ENCODE measurements at places on chromosomes 11 and 22.

- peak; percentile 16 for DNase-seq
Measured at GRCh38 chr11:46895821-46896220, 22.5 kb downstream of the LRP4 start.

GRCh38 chr11:95435628-95436353 lies 204.8 kb upstream of the SESN3 start:
- no peak for DNase-seq

- DNase-seq, result peak; percentile 95
Measured at GRCh38 chr11:75563978-75564552, 2.0 kb downstream of the SERPINH1 start.

DNA sequence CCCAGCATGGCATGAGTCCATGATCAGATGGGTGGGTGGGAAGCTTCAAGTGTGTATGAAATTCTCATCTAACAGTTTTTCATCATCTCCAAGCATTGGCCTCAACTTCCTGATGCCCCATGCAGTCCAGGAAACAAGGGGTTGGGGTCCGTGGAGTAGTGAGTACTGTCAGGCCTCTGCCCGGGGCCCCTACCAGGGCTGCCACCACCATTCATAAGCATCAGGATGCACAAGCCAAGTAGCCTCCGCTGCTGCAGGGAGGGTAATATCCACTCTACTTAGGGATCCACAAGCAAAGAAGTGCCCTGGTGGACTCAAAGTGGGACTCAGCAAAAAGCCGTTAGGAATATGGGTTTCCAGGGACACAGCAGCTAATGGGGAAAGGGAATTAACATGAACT lies 49.3 kb downstream of the KCNC1 start:
- DNase-seq, result no peak

GRCh38 chr22:50271519-50271970 lies 1.4 kb upstream of the MAPK11 start:
- DNase-seq, result peak; percentile 88

DNA sequence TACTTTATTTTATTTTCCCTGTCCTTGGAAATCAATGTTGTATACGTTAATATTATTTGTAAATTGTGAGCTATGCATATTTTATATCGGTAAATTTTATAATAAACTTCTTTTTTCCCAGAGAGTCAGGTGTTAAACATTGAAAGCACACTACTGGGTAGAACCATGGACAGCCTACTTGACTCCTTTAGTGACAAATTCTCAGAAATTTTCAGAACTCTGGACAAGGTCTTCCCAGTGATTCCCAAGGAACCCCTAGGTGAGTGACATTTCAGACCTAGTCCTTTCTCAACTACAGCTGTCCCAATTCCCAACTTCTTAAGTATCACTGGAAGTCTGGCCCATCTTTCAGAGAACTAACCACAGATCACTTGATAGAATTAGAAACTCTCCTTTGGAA lies 107.2 kb downstream of the RCN1 start:
- no peak for DNase-seq

- no peak for DNase-seq
Measured at GRCh38 chr11:71118671-71119250, 133.6 kb downstream of the SHANK2 start.

GRCh38 chr11:99419991-99420390 lies 399.2 kb downstream of the CNTN5 start:
- no peak for DNase-seq

- DNase-seq, result peak; percentile 90
Measured at GRCh38 chr11:75474878-75475766, 42.1 kb upstream of the KLHL35 start.

DNA sequence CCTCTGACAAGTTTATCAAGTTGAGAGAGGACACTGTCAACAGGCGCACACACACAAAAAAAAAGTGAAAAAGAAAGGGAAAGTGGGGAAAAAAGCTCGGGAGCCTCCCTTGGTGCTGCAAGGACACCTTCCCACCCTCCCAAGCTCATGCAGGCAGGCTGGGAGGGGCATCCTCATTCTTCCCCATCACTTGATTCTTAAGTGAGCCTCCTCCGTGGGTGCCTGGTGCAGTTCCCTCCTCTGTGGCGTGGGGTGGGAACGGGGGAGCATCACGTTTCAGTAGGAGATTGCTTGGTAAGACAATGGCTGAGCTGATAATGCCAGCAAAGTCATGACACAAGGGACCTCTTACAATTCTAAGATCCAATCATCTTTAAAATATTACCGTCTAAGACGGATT lies 108.8 kb downstream of the NXPE2 start:
- DNase-seq, result no peak
